ENCODE measurements at places on chromosomes 16 and 17. TPM values are rescaled to one million over a fixed set of nuclear protein-coding genes. Genes with fewer than 3 reads are reported as not detected.

DNA sequence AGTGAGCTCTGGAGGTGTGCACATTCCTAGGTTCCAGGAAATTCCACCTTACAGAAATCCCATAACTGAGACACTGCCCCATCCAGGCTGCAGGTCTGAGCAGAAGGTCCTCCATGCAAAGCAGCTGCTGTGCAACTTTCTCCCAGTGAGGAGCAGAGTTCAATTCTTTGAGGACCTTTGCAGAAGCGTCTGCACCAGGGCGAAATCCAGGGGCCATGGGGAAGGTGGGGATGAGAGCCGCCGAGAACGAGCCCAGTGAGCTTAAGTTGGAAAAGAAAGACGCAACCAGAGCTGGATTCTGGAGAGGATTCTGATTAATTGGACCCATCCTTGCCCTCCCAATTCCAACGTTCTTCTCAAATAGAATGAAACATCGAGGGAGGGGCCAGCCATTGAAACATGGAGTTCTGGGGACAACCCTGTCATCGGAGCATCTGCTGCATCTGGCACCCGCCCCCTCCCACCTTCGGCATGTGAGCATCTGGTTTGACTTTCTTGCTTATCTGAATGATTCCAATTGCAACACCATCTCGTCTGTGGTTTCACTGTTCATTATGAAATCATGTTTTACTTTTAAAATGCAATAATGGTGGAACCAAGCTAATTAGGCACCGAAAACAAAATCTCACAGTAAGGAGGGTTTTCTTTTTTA lies 190.6 kb upstream of the FOXF1 start:
- DNase-seq, result no peak

- no peak for DNase-seq
These were observed 218.7 kb downstream of the MRTFB start for GRCh38 chr16:14289692-14290340.

DNA sequence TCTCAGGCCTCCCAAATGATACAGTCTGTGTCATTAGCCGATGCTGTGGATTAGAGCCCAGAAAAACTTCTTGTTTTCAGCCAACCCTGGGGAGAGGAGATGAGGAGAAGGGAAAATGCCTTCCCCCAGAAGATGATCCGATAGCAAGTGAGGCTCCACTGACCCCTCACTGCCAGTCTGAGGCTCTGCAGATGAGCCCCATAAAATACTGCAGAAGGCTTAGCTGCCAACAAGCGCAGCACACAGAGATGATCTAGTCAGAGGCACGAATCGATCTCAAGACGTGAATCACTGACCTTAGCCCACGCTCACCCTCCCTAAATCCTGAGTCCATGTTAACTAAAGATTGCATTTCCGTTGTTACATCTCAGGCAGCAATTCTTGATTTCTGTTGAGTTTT lies 31.5 kb downstream of the SALL1 start:
- no peak for DNase-seq

DNA sequence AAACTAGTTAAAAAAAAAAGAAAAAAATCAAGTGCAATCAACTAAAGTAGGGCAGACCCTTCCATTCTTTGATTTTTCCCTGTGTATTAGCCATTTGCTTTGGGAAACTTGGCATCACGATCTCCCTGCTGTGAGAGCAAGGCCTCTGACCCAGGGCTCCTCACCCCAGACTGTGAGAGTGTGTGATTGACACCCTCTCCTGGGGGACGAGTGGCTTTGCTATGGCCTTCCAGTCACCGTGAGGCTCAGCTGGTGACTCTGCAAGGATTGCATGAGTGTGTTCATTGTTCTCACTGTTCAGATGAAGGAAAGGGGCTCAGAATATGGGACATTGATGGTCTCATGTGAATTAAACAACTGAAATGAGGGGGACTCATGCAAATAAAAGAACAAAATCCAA lies 69.0 kb upstream of the BCAR1 start:
- DNase-seq, result no peak

GRCh38 chr16:51144203-51144602 lies 6.9 kb downstream of the SALL1 start:
- no peak for DNase-seq

DNA sequence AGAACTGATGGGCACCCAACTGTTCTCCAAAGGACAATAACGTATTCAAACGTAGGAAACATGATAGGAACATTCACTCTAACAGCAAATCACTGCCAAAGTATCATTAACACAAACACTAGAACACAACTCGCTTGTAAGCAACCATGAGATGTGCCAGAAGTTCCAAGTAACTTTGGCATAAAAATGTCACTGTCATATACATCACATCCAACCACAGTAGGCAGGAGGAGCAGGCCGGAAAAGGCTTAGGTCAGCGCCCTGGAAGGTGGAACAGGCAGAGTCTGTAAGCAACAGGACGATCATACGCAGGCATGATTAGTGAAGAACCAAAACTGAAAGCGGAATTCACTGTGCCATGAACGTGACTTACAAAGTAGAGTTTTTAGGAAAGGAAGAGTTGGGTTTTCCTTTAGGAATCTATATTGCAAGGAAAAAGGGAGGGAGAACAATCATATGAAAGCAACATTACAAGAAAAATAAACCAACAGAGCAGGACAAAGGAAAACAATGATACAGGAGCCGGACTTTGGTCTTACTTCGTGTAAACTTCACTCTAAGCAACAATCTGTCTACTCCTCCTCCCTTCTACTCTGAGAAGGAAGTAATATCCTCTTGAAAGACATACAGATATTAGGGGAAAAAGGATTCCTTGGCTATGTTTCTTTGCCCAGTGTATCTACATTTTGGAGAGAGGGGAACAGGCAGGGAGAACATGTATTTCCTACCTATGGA lies 52.3 kb downstream of the YWHAE start:
- no peak for DNase-seq

GRCh38 chr17:27245230-27245696 lies 48.7 kb upstream of the WSB1 start:
- peak; percentile 82 for DNase-seq

DNA sequence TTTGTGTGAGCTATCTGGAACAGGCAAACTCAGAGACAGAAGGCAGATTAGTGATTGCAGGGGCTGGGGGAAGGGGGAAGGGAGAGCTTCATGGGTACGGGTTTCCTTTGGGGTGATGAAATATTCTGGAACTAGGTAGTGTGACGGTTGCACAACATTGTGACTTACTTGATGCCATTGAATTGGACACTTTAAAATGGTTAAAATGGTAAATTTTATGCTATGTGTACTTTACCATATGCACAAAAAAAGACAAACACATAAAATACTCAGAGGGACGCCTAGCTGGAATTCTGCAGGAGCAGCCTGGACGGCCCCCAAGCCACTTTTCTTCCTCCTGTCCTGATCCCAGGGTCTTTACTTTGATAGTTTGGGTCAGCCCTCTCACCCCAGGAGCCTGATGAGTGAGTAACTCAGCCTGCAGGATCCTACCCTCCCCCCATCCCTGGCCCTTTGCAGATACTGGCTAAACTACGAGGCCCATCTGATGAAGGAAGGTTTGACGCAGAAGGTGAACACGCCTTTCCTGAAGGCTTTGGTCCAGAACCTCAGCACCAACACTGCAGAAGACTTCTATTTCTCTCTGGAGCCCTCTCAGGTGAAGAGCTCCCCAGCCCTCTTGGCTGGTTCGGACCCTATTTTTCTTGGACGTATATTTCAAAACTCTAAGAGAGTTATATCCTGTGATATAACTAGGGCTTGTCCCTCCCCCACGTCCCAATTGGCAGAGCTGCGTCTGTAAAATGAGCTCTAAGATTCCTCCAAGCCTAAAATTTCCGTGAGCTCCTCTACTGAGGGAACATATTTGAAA lies 7.8 kb downstream of the ADGRG3 start:
- DNase-seq, result no peak

GRCh38 chr17:75637551-75637950 lies 4.3 kb downstream of the SMIM5 start:
- DNase-seq, result no peak

DNA sequence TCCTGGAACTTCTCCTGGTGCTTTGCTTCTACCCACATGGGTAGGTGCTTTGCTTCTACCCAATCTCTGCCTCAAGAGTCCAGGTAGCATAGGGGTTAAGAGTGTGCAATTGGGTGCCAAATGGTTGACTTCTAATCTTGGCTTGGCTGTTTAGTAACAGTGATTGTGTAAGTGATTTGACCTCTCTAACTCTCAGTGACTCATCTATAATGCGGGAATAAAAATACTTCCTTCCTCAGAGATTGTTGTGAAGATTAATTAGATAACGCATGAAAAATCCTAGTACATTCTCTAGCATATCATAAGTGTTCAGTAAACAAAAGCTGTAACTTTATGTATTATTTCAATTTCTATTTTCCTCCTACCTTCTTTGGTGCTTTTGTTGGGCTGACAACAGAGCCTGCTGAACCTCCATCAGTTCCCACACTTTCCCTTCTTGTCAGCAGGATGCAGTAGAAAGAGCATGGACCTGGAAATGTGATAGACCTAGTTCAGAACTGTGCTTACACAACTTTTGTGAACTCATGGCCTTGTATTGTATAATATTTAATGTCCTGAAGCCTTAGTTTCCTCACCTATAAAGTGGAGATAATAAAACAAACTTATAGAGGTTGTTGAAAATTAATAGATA lies 72.9 kb upstream of the SMIM36 start:
- DNase-seq, result no peak

DNA sequence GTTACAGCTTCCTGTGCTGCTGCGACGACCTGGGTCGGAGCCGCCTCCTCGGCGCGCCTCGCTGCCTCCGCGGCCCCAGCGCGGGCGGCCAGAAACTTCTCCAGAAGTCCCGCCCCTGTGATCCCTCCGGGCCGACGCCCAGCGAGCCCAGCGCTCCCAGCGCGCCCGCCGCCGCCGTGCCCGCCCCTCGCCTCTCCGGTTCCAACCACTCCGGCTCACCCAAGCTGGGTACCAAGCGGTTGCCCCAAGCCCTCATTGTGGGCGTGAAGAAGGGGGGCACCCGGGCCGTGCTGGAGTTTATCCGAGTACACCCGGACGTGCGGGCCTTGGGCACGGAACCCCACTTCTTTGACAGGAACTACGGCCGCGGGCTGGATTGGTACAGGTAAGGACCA lies 746 bp downstream of the HS3ST2 start:
- DNase-seq, result no peak

- DNase-seq, result no peak
These were observed 2.1 kb upstream of the SPG7 start for GRCh38 chr16:89506113-89506504.

- DNase-seq, result no peak
These were observed 84.1 kb downstream of the TBC1D16 start for GRCh38 chr17:79951361-79952264.

GRCh38 chr16:89982318-89982717 lies 33.8 kb downstream of the DEF8 start:
- no peak for DNase-seq

DNA sequence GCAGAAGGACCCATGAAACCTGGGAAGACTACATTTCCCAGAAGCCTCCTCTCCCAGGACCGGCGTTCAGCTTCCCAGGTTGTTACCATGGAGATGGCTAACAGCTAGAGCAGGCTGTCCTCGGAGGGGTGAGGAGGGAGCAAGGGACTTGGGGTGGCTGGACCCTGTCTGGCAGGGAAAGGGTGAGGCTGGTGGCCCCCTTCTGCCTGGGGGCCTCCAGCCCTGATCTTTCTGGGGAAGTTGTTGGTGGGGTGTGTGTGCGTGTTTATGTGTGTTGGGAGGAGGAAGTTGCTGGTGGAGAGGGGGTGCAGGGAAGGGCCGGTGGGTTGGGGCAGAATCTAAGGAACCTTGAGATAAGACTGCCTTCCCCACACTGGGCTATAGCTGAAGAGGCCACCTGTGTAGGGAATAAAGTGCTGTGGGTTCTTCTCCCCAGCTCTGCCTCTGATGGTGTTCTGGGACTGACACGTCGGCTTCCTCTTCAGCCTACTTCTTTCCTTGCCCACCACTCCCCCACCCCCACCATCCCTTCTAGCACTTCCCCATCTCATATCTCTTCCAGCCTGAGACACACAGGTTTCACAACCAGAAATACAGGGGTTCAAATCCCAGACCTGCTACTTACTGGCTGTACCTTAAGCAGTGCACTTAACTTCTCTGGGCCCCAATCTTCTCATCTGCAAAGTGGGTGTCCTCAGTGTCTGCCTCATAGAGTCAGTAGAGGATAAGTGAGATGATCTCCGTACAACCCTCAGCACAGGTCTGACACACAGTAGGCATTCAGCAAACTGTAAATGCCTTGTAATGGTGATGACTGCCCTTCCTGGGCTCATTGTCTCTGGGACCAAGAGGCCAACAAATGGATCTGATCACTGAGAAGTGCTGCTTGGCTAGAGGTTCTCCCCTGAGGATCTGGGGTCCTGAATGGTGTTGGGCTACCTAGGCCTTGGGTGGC lies at the start of gene DRC7:
Gene DRC7, plus strand, starts transcription at position 82 of the 955 bp plus-strand sequence. CDS start 3,144 bp downstream, outside the sequence.
- DNase-seq, result no peak

DNA sequence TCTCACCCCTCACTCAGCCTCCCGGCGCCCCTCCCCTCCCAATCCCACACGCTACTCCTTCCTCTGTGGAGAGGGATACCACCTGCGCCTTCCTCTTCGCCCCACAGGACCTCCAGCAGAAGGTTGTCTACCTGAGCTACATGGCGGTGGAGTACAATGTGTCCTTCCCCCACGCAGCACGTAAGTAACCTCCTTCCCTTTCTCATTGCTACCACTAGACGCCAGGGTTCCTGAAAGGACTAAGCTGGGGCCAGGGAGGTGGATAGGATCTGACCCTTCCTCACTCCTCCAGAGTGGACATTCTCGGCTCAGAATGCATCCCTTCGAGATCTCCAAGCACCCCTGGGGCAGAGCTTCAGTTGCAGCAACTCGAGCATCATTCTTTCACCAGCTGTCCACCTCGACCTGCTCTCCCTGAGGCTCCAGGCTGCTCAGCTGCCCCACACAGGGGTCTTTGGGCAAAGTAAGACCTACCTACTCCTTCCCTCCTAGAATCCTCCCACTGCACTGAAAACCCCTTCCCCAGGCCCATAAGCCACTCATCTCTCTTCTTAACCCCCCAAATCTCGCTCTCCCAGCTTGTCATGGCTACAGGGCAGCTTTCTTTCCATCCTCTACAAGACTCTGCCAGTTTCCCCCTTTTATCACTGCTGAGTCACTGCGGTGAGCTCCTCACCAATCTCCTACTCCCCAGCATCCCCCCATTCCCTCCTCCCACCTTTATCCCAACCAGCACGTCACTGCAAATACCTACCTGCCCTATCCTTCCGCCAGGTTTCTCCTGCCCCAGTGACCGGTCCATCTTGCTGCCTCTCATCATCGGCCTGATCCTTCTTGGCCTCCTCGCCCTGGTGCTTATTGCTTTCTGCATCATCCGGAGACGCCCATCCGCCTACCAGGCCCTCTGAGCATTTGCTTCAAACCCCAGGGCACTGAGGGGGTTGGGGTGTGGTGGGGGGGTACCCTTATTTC lies 1.5 kb downstream of the CD68 start:
- no peak for DNase-seq

- peak; percentile 77 for DNase-seq
These were observed 43.3 kb downstream of the PGS1 start for GRCh38 chr17:78421534-78422266.

The RNF222 gene
- not detected for total RNA-seq

The GRAPL gene
- 2.3 TPM for total RNA-seq

The GP1BA gene
- total RNA-seq, result not detected

The PPP1R27 gene
- total RNA-seq, result not detected

The CCDC47 gene
- total RNA-seq, result 94.9 TPM

The GOSR1 gene
- total RNA-seq, result 61.0 TPM

The ZNF624 gene
- total RNA-seq, result 8.7 TPM

Data from ureter (tissue), 1 donor.